GF-D8 (cell line): ENCODE measurements at places on chromosomes 12 and 14.

GRCh38 chr12:93048656-93049055 lies 119.6 kb upstream of the EEA1 start:
- DNase-seq, result no peak

DNA sequence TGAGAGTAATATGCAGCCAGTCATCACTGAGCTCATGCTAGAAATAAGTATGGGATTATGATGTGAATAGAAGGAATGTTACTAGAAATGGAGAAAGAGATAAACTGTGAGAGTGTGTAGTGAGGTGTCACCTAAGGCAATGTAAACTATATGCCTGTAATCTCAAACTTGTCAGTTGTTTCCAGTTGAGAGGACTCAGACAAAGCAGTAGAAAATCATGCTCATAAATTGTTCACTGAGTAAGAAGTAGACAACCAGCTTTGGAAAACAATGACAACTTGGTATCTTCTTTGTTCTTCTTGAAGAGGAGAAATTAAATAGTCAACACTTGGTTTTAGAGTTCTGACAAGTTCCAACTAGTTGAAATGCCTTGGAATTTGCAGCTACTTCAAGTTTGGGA lies 148.5 kb upstream of the OR4E1 start:
- DNase-seq, result no peak

DNA sequence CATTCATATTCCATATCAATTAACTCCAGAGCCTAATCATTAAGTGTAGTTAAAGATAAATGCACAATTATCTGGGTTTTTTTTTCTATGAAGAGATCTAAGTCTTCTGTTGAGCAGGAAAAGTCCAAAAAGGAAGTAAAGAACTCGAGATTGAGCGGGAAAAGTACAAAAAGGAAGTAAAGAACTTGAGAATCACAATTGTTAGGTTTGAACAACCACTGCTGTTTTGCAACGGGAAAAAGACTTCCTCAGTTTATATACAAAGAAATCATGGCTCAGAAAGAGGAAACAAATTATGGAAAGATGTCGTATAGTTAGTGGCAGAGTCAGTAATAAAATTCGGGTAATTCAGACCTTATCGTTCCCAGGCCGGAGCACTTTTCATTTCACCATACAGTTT lies 63.3 kb downstream of the PPP1R12A start:
- DNase-seq, result peak; percentile 84

DNA sequence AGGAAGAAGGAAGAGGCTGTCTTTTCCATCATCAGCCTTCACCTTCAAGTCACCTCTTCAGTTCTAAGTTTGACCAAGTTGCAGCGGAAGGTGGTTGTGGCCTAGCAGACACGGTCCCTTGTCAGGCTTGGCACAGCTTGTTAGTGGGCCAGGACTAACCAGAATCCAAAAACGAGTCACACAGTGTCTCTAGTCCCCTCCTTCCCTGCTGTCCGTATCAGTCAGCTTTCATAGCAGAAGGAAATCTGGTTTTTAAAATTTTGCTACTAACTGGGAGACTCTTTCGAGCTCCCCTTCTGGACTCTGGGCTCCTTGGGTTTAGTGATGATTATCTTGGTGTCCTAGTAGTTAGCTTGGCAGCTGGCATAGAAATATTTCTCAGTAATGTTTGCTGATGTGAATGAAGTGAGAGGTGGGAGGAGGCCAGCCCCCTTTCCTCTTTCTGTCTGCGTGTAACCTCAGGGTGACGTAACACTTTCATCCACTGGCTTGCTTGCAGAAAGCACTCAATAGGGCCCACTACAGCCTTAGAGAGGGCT lies 3.8 kb downstream of the ETV6 start:
- DNase-seq, result peak; percentile 72

- DNase-seq, result no peak
These were observed 72.9 kb upstream of the BTG1 start for GRCh38 chr12:92218394-92219077.

GRCh38 chr14:33676135-33676566 lies 274.7 kb downstream of the EGLN3 start:
- no peak for DNase-seq

DNA sequence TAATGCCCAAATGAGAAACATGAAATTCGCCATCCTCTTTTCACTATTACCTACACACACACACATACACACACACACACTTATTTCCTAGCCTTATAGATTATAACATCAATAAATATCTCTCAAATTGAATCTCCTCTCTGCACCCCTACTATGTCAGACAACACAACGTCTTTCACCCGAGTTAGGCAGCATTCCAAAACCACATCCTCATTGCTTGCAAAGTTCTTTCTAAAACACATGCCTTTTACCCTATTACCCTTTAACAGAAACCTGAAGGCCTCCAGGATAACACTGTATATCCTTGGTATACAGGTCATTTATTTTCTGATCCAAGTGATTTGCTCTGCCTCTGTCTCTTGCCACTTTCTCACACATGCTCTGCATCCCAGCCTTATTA lies 56.3 kb downstream of the KCNH5 start:
- DNase-seq, result no peak

- no peak for DNase-seq
These were observed 3.5 kb upstream of the PHLDA1 start for GRCh38 chr12:76035045-76035444.

GRCh38 chr12:128047266-128048060 lies 219.5 kb upstream of the TMEM132C start:
- no peak for DNase-seq

- DNase-seq, result no peak
These were observed 318.4 kb downstream of the SYT1 start for GRCh38 chr12:79183003-79183402.

DNA sequence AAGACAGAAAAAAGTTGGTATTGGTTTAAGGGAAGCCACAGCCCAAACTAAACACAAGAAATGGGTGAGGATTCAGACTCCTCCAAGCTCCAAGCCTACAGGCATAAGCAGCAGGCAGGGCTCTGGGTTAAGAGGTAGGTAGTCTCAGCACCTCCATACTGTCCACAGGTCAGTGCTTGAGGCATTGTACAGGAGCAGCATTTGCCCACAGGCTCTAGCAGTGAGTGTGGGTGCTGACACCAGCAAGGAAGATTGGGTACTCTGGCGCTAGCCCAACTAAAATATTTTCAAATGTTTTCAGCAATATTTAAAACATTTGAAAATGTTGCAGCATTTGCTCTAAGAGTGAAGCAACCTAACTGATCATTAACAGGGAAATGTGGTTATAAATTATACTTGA lies 33.1 kb downstream of the FERMT2 start:
- no peak for DNase-seq

GRCh38 chr12:42482041-42482747 lies 107.4 kb downstream of the PRICKLE1 start:
- DNase-seq, result no peak

GRCh38 chr12:117662220-117662619 lies 300.8 kb upstream of the NOS1 start:
- DNase-seq, result no peak

DNA sequence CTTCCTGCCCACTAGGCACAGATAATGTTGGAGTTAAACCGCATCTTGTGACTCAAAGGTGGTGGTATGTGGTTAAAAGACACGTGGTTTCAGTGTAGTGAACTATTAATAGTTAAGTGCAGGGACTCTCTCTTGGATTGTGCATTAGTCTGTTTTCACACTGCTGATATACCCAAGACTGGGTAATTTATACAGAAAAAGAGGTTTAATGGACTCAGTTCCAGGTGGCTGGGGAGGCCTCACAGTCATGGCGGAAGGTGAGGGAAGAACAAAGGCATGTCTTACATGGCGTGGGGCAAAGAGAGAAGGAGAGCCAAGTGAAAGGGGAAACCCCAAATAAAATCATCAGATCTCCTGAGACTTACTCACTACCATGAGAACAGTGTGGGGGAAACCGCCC lies 362.3 kb downstream of the GLT1D1 start:
- no peak for DNase-seq

GRCh38 chr14:36057452-36058116 lies 118.9 kb downstream of the PTCSC3 start:
- DNase-seq, result no peak

- DNase-seq, result no peak
These were observed 95.2 kb upstream of the HMGA2 start for GRCh38 chr12:65728848-65729793.

DNA sequence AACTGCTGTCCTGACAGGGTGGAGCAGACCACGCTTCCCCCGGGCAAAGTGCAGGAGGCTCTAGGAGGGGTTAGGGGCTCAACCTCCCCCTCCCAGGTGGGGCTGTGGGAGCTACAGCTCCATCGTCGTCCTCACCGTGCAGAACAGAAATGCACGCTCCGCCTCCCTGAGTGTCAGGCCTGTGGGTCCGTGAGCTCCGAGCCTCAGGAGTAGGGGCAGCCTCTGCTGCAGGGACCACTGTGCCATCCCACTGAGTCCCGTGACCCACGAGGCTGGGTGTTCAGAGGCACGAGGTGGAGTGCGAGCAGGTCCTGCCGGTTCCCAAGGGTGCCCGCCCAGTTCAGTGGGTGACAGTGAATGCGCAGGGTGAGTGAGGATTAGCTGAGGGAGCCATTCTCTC lies 48.6 kb downstream of the CACNA1C start:
- DNase-seq, result no peak

DNA sequence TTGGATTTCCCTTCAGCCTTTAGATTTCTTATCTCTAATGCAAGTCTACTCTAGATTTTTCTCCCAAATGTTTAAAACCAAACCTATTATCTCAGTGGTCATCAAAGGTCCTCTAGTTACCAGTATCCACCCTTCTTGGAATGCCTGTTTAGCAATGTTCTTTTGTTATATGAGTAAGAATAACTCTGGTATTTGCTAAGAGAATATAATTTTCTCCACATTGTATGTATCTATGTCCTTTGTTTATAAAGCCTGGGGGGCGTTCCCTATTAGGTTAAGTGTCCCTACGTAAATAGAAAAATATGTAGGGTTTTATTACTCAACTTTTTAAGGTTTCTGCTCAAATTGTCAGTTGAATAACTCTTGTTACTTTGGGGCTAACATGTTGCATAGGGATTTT lies 27.3 kb downstream of the PPM1A start:
- DNase-seq, result no peak

GRCh38 chr12:52913431-52913821 lies 8.6 kb upstream of the KRT8 start:
- DNase-seq, result no peak

DNA sequence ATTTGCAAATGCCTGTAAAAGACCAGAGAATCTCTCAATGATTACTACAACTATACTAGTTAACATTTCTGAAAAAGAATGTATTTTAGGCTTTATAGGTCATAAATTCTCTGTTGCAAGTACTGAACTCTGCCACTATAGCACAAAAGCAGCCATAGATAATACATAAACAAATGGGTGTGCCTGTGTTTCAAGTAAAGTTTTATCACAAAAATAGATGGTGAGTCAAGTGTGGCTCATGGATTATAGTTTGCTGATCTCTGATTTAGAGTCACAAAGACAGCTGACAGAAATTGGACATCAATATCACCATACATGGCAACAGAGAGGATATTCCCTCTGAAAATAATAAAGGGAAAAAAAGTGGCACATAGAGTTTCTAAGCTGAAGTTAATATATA lies 68.1 kb downstream of the FSCB start:
- no peak for DNase-seq

- no peak for DNase-seq
These were observed 21.1 kb downstream of the ST8SIA1 start for GRCh38 chr12:22313286-22313962.

DNA sequence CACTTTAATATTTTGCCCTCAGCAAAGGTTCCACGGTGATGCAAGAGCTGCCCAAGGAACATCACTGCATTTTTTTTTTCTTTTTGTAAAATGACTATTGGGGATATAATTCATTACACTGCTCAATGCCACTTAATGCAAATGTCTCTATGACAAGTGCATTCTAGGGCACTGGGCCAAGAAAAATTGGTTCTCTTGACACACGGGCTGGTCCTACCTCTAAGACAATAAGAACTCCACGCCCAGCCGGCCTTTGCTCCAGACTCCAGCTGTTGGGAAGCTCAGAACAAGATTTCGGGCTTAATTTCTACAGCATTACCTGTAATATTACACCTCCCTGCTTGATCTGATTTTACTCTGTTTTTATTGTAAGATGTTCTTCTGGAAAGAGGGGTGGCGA lies 48.8 kb upstream of the VRK1 start:
- no peak for DNase-seq

GRCh38 chr14:92680781-92681650 lies 67.4 kb downstream of the LGMN start:
- peak; percentile 15 for DNase-seq

DNA sequence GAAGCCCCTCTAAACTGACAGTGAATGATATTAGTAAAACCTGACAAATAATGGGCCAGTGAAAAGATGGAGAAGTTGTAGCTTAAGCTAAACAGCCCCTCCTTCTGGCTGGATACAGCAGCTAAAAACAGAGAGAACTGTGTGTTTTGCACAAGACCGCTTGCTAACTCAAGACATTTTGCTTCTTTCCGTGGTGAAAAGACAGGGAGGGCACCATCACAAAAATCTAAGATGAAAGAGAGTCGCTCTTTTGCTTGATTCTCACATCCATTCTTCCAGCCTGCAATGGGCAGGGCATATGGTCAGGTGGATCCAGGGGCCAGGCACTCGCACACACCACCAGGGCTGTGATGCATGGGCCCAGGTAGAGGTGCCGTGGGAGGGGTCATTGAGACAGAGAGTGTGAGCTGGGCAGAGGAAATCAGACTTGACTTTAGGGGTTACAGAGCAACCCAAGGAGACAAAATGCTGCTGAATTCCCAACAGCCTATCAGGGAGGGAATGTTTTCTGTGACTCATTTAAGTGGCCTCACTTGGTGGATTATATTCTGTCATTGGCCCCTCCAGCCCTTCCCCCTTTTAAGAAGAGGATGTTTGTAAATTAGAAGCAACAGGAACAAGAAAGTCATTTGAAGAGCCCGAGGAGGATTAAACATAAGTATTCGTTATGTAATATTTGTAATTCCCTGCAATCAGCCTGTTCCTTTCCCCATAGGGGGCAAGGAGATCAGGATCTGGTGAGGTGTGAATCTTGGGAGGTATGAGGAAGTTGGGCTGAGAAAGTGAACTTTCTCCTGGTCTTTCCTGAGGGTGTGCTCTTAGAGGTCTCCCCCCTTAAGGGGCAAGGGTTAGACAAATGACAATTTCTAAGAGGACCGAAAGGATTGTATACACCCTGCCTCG lies 12.3 kb downstream of the EMP1 start:
- no peak for DNase-seq

GRCh38 chr12:89253488-89253887 lies 98.8 kb downstream of the DUSP6 start:
- no peak for DNase-seq

GRCh38 chr12:132561427-132562156 lies 48.8 kb downstream of the LRCOL1 start:
- peak; percentile 0 for DNase-seq

- no peak for DNase-seq
These were observed 41.9 kb downstream of the PKP2 start for GRCh38 chr12:32854716-32855115.
